ENCODE measurements at places on chromosomes 4 and X.

DNA sequence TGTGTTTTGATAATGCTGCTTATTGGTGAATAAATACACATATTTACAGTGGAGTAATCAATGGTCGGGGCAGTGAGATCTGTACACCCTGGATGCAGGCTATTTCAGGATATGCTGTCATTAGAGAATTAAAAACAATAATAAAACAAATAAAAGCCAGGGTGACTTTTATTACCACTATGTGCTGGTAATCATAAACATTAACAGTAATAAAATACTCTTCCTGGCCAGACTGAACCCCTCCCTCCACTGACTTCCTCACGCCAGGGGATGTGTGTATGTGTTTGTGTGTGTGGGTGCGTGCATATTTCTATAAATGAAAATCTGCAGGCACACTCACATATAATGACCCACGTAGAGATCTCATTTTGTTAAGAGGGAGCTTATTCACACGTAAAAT lies 98.0 kb upstream of the MAP9 start:
- DNase-seq: no peak

DNA sequence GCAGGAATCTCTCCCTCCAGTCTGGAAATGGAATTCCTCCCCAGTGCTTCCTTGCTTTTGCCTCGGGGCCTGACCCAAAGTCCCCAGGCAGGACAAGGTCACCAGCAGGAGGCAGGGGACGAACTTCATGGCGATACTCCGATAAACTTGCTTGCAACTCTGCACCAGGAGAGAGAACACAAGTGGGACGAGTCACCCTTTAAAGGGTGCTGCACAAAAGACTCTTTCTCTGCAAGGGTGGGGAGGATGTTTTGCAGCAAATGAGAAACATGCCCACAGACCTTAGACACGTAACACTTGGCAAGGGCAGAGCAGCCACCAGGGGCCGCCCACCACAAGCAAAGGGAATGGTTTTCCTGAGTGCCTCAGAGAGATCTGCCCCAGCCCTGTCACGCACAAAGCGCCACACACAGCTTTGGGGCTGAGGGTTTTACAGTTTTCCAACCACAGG lies at the start of gene FGFBP2:
Gene FGFBP2, minus strand, starts transcription at position 175 of the 451 bp plus-strand sequence. Its CDS starts 46 bp downstream, at position 129.
- no peak for DNase-seq

DNA sequence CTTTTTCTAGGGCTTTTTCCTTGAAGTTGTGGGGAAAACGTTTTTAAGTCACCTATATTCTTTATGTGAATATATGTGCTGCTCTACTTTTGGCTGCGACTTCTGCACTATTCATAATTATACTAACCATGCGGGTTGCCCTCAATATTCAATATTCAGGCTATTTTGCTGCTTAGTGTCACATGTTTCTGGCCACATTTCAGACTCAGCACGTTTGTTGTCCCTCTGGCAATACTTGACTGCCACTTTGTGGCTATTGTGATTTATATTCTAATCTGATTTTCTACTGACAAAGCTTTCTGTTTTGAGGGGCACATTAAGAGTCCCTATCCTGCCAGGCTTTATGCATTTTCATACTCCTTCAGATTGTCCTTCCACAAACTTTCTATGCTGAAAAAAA lies 63.9 kb upstream of the CT45A1 start:
- DNase-seq: no peak

DNA sequence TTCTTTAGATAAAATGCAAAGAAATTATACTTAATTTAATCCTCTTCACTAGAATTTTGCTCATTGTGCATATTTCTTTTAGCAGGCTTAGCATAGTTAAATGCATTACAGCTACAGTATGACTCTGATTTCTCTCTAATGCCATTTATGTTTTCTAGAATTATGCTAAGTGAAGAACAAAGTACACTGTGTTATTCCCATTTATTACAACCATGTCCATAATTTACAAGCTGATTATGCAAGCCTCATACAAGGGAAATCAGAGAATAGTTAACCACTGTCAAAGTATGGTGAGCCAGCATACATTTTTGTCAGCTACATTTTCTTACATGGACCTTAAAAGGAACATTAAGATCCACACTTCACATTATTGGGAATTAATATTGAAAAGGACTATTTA lies 99.1 kb downstream of the MAB21L2 start:
- no peak for DNase-seq

GRCh38 chr4:88242144-88242543 lies 42.2 kb downstream of the PPM1K start:
- no peak for DNase-seq

DNA sequence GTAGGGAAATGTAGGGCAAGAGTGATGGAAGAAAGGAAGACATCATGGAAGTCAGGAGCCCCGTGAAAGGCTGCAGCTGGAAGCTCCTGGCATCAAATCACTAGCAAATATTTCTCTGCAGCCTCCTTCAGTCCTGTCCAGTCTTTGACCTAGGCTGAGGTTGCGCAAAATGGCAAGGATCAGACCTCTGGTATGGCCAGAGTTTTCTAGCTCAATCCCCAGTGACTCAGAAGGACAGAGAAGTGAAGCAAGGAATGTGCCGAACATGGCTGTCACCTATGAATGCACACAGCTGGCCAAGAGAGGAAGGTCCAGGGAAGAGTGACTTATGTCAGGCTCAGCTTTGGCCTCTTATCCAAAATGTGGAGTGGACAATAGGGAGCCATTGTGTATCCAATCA lies 71.1 kb upstream of the PHOX2B start:
- no peak for DNase-seq

GRCh38 chrX:33207056-33207455 lies 4.3 kb downstream of the DMD start:
- DNase-seq: no peak

DNA sequence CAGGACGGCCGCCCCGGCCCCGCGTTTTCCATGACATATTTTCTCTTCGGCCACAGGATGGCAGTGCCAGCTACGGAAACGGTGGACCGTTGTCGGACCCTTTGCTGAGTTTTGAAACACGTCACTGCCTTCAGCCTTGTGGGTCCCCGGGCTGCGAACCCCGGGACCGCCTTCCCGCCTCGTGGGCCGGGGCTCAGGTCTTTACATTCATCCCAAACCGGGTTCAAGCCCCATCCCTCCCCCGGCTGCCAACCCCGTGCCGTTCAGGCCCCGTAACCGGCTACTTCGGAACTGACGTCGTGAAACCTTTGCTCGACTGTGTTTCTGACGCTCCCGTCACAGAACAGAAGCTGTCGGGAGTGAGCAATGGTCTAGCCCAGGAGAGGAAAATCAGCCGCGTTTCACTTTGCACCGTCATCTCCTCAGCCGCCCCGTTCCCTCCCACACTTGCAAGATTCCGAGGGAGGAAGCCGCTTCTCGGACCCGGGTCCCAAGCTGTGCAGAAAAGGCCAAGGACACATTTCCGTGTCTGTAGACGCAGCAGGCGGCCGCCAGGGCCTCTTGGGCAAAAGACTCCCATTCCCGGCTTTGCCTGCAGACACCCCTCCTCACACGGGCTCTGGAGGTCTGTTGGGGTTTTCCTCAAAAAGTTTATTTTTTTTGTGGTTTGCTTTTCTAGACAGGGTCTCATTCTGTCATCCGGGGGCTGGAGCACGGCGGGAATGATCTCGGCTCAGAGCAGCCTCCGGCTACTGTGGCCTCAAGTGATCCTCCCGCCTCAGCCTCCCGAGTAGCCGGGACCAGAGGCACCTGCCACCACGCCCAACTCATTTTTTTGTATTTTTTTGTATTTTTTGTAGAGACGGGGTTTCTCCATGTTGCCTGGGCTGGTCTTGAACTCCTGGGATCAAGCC lies 41.4 kb upstream of the PPP2R3B start:
- DNase-seq: no peak

DNA sequence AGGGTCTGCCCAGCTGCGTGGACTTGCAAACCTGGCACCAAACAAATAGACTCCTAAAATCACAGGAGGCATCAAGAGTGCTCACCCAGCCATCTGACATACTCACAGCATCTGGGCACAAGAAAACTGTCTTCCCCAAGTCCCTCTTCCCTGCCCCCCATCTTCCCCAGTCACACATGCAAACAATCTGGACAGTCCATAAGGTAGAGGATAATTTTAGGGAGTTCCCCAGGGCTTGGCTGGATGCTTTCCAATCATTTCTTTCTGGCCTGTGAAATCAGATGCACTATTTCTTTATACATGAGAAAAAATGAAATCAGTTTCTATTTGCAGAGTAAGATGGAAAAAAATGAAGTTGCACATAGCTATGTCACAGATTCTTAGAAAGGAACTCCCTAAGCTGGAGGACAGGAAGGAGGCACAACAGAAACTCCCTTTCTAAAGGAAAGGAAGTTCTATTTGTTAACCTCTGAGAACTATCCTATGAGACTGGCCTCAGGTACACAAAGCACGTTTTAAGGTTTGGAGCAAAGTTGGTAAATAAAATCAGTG lies 342.3 kb downstream of the HNRNPD start:
- no peak for DNase-seq

- no peak for DNase-seq
Measured at GRCh38 chr4:136858903-136859302, 673.4 kb downstream of the PCDH18 start.

DNA sequence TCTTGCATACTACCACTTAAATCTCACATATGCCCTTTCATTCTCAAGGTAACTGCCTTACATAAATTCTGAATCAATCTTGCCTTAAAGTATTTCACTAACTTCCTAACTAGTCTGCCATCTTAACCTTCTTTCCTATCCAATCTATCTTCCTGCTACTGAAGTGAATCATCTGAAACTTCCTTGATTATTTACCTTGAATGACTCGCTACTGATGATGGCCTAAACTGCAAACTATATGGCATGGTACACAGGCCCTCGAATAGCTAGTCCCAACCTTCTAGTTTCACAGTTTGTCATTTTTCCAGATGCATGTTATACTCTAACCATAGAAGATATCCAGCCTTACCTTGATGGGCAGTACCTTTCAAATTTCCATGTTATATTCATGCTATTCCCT lies 19.9 kb downstream of the PHKA1 start:
- DNase-seq: no peak

DNA sequence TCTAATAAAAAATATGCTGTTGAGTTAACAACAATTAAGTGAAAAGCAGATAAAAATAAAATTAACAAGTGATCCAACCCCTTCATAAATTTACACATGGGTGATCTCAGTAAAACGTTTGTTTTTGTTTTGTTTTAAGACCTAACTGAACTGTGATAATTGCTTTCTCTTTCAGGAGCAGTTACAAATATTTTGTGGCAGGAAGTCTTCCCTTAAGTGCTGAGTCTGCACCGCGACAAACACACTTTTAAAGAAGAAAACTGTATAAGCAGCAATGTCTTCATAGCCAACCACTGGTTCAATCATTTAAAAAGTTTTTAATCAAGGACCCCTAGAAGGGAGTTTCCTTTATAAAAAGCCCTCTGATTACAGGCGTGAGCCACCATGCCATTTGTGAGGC lies 53.7 kb upstream of the NFKB1 start:
- DNase-seq: no peak

GRCh38 chr4:129218897-129219296 lies 122.9 kb downstream of the C4orf33 start:
- DNase-seq: no peak

- no peak for DNase-seq
Measured at GRCh38 chr4:108466936-108467902, 153.2 kb upstream of the RPL34 start.

DNA sequence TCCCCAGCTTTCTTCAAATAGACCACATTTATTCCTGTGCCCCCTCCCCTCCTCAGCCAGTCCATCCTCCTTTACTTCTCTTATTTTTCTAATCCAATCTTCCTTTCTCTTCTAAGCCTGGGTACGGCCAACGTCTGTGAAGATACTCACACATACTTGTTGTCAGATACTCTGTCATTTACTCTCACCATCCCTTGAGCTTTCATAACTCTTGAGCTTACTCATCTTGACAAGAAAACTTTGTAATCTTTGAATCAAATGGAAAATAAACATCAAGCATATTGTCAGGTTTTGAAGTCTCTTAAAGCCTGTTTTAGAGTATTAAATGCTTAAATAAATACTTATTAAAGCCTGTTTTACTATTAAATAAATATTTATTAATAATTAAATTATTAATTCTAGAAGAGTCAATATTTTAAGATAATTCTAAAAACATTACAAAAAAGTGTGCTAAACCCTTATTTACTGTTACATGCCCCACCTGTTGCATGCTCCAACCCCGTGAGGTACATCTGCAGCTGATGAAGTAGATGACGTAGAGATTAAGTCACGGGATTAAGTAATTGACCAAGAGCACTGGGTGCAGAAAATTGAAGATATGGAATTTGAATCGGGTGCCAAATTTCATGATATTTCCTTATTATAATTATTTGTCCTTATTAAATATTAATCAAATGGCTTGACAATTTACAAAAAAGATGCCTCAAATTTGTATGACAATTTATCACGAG lies 1.5 kb upstream of the TRIML2 start:
- DNase-seq: no peak

GRCh38 chr4:73075832-73076231 lies 6.3 kb upstream of the COX18 start:
- no peak for DNase-seq

- DNase-seq: no peak
Measured at GRCh38 chr4:110867981-110868720, 245.3 kb upstream of the PITX2 start.

- no peak for DNase-seq
Measured at GRCh38 chr4:120718979-120719566, 203.5 kb downstream of the PRDM5 start.

GRCh38 chr4:100722866-100723459 lies 205.1 kb upstream of the EMCN start:
- DNase-seq: no peak

DNA sequence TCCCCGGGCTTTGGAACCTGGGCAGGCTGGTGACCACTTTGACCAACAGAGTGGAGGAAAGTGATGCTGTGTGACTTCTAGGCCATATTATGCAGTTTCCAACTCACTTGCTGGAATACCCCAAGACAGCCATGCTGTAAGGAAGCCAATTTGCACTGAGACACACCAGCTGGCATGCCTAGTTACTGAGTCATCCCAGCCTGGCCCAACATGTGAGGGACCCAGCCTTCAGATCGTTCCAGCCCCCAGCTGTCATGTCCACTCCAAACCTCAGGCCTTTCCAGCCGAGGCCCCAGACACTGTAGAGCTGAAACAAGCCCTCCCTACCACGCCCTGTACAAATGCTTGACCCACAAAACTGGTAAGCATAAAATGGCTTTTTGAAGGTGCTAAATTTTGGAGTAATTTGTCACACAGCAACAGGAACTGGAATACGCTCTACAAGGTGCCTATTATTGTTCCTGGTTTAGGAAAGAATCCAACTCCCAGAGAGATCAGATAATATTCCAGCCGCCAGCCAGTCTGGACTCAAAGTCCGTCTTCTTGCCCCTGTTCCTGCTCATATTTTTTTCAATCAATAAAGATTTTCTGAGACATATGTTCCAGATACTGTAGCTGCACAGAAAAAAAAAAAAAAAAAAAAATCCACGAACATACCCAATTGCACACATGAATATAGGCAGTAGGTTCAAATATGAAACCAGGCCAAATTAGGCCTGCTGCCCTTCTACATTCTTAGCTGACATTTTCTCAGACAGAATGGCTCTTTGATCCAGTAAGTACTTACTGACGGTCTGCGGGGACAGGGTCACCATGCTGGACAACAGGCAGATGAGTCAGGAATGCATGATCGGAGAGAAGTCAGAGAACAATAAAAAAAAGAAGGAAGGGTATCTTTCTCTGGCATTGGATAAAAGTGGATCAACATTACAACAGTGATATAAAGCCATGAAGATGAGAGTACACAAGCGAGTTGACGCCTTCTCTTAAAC lies 35.1 kb downstream of the SH3KBP1 start:
- DNase-seq: no peak

- no peak for DNase-seq
Measured at GRCh38 chr4:42519803-42520417, 122.6 kb downstream of the SHISA3 start.

GRCh38 chrX:15242899-15243555 lies 26.9 kb downstream of the ASB9 start:
- peak; percentile 1 for DNase-seq
